Activated CD8-positive, alpha-beta memory T cell treated with anti-CD3 and anti-CD28 coated beads for 4 hours (primary cell): ENCODE measurements at places on chromosomes 6 and 20.

DNA sequence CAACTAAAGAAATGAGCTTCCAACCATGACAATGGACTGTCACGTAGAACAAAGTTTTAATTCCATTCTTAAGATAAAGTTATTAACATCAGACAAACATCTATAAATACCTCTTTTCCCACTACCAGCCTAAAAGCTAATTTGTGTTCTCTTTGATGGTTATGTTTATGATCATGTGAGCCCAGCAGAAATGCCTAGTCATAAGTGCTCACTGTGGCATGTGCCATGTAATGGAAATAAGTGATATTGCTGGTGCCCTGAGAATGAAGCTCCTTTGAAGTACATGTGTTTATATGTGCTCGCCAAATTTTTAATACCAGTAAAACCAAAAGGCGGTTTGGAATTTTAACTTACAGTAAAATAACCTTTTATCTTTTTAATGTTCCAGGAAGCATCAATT lies 205.8 kb downstream of the ISM1 start:
- DNase-seq = no peak

DNA sequence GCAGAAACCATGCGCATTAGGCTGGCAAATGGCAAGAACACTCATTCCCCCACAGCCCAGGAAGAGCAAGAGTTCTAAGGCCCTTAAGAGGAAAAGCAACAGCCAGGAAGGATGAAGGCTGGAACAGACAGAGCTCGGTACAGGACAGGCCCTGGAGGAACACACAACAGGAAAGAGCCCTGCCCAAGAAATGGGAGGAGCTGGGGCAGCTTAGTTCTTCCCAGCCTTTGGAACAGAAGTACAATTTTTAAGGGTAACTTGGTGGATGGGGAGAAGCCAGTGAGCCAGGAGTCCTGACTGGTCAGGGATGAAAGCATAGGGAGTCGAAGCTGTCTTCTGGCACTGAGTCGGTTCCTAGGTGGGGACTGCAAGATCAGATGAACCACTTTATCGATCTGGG lies 32.4 kb downstream of the OR2B2 start:
- DNase-seq = no peak

DNA sequence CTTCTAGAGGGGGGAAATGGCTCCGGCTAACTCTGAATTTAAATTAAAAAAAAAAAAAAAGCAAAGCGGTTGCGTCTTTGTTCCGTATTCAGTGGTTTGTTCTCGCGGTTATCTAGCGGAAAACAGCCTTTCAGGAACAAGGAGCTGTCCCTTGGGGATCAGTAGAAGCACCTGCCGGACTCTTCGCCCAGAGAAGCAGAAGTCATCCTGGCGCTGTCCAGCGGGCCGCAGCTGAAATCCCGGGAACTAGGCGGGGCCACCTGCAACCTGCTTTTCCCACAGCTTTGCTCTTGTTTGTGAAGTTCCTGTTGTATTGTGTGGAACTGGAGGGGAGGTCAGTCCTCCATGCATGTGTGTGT lies 43.9 kb upstream of the GJE1 start:
- no peak for DNase-seq

DNA sequence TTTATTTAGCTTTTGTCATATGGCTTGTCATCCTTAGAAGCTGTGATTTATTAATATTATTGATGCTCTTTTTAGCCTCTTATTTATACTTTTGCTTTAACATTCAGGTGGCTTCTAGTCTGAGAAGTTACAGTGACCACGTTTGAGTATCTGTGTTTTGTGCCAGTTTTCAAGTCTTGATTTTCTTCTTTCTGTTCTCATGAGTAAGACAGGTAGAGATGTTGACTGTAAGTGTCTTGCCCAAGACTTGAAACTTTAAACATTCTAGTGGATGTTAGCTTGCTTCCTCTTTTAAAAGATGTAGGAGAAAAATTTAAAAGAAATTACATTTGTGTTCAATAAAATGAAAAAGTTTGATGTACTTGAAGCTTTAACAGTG lies 122.6 kb downstream of the LRRC1 start:
- DNase-seq = no peak

GRCh38 chr6:135759831-135760230 lies 91.7 kb upstream of the PDE7B start:
- DNase-seq = no peak

GRCh38 chr20:59004493-59004762 lies 2.6 kb downstream of the CTSZ start:
- no peak for DNase-seq

- no peak for DNase-seq
Measured at GRCh38 chr20:63963348-63963741, 6.4 kb downstream of the ZNF512B start.

GRCh38 chr20:330233-331149 lies 5.1 kb downstream of the SOX12 start:
- peak; percentile 30 for DNase-seq

DNA sequence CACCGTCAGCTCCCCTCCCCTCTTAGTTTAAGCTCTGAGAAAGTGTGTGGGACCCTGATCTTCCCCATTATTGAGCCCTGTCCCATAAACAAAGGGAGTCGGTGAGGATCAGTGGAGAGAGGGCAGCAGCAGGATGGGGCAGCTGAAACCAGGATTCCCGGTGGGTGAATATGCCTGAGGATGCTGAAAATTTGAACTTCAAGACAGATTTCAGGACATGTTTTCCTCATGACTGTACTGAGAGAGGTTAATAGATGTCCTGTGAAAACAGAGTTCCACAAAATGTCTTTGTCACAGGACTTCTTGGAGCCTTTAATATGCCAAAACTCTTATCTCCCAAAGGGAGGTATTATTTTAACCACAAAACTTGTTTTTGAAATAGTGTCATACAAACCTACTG lies 53.5 kb upstream of the SLC22A16 start:
- DNase-seq = no peak

GRCh38 chr20:17621229-17621968 lies 51.5 kb downstream of the DSTN start:
- DNase-seq = no peak

DNA sequence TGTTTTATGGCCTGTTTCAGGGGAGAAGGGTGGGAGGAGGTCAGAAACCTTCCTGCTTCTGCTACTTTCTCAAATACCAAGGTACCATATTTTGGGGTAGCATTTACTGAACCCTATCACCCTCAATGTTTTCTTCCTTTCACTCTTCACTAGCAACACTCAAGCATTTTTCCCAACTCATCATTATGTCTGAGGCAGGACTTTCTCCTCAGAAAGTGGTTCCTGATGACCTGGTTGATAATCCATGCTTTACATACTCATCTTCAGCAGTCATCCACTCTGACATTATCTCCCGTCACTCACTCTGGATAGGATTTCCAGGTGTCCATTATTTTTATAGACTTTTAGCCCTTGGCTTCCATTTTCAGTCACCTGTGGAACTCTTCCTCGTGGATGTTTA lies 21.1 kb downstream of the ZNF292 start:
- no peak for DNase-seq
